ENCODE measurements at places on chromosomes 11 and 22. TPM values are rescaled to one million over a fixed set of nuclear protein-coding genes. Genes with fewer than 3 reads are reported as not detected.

- no peak for DNase-seq
Observed at GRCh38 chr11:64637334-64638017, 46.5 kb downstream of the SLC22A12 start.

DNA sequence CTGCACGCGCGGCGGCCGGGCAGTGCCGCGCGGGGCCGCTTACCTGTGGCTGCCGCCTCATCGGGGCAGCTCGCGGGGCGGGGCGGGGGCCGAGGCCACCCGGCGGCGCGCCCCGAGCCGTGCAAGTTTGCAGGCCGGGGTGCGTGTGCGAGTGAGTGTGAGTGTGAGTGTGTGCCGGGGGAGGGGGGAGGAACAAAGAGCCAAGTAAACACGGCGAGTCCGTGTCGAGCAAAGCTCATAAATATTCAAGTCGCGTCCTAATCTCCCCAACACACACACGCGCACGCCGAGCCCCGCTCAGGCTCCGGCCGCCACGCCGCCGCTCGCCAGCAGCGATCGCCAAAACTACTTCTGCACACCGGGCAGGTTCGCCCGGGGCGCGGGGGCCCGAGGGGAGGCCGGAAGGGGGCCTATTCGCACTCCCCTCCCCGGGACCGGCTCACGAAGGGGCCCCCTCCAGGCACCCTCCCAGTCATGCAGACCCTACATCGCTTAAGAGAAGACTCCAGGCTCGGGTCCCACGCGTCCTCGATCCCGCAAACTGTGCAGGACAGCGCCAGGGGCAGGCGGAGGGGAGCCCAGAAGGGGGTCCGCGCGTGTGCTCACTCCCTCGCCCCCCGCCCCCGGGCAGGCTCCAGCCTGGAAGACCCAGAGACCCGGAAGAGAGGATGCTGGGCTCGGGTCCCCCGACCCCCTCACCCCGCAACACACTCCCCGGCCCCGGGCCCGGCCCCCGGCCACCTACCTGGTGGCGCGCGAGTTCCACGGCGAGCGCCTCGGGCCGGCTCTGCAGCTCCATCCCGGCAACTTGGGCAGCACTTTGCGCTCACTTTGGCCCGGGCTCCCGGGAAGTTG lies 827 bp downstream of the PHF21B start:
- no peak for DNase-seq

GRCh38 chr22:40922484-40923303 lies 28.5 kb upstream of the RBX1 start:
- peak; percentile 78 for DNase-seq

DNA sequence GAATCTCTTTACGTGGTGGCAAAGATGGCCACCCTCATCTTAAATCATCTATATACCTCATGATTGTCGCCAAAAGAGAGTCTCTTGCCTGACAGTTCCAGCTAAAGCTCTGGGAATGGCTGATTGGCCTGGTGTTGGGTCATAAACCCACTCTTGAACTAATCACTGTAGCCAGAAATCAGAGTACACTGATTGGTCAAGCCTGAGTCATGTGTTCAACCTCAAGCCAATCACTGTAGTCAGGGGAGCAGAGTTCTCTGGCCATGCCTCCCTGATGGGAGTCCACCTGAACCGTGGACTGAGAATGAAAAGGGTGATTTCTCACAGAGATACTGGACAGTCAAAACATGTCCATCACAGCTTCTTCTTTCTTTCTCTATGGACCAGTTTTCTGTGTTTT lies 45.8 kb downstream of the RCN1 start:
- no peak for DNase-seq

DNA sequence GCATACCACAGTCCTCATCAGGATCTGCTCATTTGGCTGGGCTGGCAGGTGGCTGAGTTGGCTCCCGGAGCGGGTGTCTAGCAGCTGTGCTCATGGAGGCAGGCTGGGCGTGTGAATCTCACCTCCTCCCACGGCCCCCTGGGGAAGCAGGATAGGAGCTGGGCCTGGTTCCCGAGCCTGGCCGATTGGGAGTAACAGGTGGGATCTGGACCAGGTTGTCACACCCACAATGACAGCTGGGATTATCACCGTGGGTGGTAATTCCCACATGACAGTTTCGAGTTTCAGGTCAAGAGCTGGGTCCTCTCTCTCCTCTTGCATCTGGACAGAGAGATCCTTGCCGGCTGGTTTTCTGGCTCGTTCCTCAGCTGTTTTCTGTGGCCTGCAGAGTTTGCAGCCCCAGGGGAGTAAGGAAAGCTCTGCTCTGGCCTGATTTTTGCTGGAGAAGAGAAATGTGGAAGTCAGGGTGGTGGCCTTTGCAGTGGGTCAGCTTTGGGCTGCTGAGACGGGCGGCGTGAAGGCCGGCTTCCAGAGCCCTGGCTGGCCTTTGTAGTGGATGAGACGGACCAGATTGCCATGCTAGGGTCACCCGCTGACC lies 57.0 kb downstream of the BCR start:
- no peak for DNase-seq

Gene ZFTA
- 35.2 TPM for total RNA-seq

DNA sequence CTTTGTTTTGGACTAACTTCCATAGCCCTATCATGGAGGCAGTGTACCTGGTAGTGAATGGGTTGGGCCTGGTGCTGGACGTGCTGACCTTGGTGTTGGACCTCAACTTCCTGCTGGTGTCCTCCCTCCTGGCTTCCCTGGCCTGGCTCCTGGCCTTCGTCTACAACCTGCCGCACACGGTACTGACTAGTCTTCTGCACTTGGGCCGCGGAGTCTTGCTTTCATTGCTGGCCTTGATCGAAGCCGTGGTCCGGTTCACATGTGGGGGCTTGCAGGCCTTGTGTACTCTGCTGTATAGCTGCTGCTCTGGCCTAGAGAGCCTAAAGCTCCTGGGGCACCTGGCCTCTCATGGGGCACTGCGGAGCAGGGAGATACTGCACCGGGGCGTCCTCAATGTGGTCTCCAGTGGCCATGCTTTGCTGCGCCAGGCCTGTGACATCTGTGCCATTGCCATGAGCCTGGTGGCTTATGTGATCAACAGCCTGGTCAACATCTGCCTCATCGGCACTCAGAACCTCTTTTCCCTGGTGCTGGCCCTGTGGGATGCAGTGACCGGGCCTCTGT lies 846 bp downstream of the RNF26 start:
- no peak for DNase-seq

GRCh38 chr11:68890490-68891231 lies 13.0 kb downstream of the MRPL21 start:
- no peak for DNase-seq

- DNase-seq: no peak
Observed at GRCh38 chr22:35510951-35511350, 29.7 kb upstream of the RASD2 start.

- no peak for DNase-seq
Observed at GRCh38 chr11:110493346-110493745, 63.6 kb downstream of the FDX1 start.

Gene IGSF22
- 1.8 TPM for total RNA-seq

- DNase-seq: no peak
Observed at GRCh38 chr22:27224485-27225374, 567.3 kb downstream of the MIAT start.

Gene CALCA
- total RNA-seq: not detected

Gene MAPK8IP2
- total RNA-seq: not detected

- DNase-seq: peak; percentile 88
Observed at GRCh38 chr11:13210424-13210823, 67.2 kb upstream of the BMAL1 start.

DNA sequence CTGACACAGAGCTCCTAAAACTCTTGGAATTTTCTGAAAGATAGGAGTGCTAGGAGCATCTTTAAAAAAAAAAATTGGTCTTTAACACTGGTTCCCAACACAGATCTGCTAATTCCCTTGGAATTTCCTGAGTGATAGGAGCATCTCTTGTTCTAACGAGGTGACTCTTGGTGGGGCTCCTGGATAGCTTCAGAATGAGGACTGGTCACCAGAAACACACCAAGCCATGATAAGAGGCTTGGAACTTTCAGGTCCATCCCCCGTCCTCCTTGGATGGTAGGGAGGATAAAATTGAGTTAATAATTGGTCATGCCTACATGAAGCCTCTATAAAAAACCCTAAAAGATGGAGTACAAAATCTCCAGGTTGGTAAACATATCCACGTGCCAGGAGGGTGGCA lies 64.5 kb upstream of the LDLRAD3 start:
- DNase-seq: no peak

- peak; percentile 46 for DNase-seq
Observed at GRCh38 chr22:36430863-36431262, 43.1 kb upstream of the MYH9 start.

DNA sequence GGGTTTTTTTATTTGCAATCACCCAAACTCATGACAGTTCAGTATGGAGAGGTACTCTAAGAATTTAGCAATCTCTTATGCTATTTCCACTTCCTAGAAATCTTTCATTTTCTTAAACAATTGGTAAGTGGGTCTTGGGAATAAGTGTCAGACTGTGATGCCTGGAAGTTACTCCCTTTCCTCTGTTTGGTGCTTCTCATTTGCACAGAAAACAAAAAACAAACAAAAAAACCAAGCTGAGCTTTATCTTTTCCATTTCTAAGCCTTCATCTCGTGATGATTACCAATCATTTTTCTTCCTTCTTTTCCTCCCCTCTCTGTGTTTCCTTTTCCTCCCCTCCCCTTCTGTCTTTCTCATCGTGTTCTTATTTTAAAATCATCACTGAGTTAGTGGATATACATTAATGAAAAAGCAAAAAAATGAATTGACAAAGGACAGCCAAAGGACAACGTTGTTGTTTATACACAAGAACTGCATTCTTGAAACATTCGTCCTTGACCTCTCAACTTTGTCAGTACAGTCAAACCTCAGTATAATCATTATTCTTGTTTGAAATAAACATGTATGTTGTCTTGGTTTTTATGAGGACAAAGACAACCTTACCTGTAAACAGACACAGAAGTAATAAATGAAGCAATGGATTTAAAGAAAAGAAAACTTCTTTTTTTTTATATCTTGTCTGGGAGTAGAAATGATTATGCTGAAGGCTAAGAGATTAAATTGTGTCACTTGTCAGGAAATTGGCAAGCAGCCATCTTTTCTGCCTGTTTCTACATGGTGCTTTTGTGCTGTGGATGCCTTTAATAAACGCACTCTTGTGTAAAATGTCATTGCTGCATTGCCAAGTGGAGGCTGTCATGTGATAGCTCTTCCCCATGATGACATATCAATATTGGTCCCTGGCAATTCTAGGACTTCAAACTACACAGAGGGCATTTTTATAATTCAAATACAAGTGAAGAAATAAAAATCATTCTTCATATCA lies 803.2 kb upstream of the CCDC90B start:
- no peak for DNase-seq

Gene SLC16A8
- total RNA-seq: not detected

Gene TNNI2
- 4.6 TPM for total RNA-seq

Gene ZP1
- not detected for total RNA-seq

DNA sequence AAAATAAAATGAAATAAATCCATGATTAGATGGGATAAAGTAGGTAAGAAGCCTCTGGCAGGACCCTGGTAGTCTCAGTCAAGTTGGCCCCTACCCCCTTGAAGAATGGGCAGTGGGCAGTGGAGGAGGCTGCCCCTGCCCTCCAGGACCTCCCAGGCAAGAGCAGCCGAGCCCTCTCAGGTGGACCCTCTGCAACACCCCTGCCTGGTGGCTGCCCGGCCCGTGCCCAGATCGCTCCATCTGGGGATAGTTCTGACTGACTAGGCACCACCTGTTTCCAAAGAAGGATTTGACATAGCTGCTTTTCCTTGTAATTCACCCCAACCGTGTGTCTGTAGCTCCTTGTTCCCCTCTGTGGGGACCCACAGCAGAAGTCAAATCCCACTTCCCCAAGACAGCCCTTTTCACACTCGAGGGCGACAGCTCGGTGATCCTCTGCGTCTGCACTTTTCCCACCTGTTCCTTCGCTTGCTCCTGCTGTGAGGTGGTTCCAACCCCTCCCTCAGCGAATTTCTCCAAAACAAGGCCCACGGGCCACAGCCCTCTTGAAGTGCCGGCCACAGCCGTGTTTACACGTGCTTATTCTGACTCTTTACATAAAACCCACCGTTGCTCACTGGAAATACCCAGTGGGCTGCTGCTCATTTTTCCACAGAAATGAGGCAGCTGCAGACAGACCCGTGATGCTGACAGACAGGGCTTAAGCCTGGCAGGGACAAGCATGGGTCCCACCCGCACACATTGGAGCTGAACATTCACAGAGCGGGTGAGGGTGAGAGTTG lies 5.5 kb upstream of the TMPRSS13 start:
- DNase-seq: no peak

Gene CARD16
- total RNA-seq: not detected

Gene SMTNL1
- not detected for total RNA-seq

GRCh38 chr11:65579291-65579690 lies 3.4 kb downstream of the EHBP1L1 start:
- no peak for DNase-seq

DNA sequence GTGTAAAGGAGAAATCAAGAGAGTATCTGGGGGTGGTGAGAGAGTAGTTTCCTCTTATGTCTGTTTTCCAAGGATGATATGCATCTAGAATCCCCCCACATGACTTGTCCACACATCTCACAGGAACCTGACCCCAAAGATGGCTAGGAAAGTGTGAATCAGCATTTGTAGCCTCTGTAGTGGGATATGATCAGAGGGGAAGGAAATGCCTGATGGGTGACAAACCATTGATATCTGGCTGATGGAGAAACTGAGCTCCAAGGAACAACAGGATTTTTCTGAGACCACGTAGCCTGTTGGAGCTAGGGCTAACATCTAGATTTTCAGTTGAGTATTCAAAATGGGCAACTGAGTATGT lies 369.4 kb downstream of the DDX10 start:
- DNase-seq: no peak

DNA sequence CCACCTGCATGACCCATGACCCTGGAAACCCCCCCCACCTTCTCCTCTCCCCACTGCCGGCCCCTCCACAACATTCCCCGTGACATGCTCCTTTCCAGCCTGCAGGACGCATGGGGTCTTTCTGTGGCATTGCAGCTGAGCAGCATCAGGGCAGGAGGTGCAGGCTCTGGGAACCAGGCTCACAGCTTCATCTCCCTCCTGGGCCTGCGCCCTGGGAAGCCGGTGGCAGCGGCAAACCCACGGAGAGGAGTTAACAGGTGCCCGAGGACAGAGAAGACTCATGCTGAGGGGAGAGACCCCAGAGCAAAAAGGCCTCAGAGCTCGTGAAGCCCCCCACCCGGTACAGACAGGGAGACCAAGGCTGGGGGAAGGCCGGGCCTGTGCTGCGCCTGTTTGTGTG lies 32.2 kb downstream of the CDKN1C start:
- DNase-seq: no peak

Measured in HT-29 (cell line).